ENCODE measurements at places on chromosomes 13 and 19.

DNA sequence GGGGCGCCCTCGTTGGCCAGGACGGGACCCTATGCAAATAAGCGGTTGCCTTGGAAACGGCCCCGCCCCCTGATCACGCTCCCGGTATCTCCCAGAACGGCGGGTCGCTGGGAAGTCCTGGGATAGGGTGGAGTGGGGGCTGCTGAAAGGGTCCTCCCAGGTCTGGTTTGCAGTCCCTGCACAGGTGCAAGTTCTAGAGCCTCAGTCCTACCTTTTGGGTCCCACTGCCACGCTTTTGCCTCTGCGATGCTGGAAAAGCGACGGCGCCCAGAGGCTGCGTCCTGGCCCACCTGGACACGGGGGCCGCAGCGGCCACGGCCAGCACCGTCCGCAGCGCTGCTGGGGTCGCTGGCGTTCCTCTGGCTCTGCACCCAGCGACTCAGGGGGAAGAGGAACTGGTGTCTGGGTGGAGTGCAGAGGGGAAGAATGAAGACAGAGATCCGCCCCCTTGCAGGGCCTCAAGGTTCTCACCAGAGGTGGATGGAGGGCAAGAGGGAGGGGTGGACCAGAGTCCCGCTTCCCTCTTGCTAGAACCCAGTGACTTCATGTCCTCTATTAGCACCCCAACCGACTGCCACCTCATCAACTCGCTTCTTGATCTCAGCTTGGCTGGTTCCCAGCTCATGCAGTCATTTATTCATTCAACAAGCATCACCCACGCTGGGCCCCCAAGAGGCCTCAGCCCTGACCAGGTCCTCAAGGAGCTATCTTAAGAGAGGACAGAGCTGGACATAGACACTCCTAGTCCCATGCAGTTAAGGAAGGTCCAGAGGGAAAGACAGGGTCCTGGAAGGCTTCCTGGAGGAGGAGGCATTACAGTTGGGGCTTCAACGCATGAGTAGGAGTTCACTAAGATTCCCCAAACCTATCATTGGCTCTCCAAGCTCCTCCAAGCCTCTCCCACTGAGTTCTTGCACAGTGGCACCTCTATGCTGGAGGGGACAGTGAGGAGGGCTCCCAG, at the start of gene LRRC25:
LRRC25 (minus strand) TSS at position 381 of the 961 bp plus-strand sequence. CDS start 659 bp downstream, outside the sequence.
- DNase-seq = no peak

- no peak for DNase-seq
These were observed 55.9 kb downstream of the ERCC5 start for GRCh38 chr13:102901615-102902305.

GRCh38 chr13:113075711-113076110, 29.9 kb upstream of the F7 start:
- no peak for DNase-seq

- no peak for DNase-seq
These were observed 82.4 kb downstream of the GGACT start for GRCh38 chr13:100506154-100506553.

GRCh38 chr13:87837946-87838345, 166.8 kb downstream of the SLITRK5 start:
- no peak for DNase-seq
